ENCODE measurements at places on chromosomes 2 and 18. TPM values are rescaled to one million over a fixed set of nuclear protein-coding genes. Genes with fewer than 3 reads are reported as not detected.

DNA sequence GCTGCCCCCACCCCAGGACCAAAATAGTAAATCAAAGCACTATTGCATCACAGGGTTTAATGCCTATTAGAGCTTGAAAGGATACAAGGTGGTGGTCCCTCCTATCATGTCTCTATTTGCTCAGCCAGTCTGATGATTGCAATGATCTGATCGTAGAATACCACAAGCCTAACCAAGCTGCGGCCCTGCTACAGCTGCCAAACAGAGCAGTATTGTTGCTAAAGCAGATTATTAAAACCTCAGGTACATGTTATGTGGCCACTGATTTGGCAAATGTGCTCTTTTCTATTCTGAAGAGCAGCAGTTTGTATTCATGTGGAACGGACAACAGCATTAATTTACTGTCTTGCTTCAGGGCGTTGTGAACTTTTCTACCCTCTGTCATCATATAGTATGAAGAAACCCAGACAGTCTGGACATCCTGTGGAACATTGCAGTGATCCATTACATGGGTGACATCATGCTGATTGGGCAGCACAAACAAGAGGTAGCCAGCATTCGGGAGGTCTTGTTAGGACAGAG is 8.4 kb upstream of the VAPA start:
- no peak for DNase-seq

IL1RL2 gene
- total RNA-seq: 3.1 TPM

DNA sequence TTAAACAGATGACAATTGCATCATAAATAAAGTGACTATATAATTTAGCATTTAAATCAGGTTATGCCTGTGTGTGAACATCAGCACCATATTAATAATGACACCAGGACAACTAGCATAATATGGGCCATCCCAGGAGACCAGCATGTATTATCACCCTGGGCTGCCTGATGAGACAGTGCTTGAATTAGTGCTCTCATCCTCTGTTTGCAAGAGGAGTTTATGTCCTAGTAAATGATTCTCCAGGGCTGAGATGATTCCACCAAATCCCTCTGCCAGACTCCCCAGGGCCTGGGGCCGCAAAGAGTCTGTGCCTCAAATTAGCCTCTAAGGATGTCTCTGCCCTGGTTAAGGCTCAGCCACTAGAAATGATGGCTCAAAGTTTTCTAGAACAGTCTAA is 97.7 kb downstream of the SGPP2 start:
- no peak for DNase-seq

DNA sequence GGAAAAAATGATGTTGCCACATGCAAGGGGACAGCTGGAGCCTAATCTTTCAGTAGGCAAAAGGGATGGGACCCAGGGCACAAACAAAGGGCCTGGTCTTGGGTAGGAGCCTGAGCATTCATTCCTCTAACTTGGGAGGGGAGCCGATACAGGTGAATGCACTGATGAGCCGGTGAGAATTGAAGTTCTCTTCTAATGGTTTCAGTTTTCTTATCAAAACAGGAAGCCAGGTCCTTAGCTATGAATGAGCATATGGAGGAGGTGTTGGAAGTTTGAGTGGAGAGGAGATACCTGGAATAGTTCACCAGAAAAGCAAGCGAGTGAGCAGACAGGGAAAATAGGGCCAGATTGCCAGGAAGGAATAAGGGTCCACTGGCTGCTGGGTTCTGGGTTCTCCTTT is 10.1 kb downstream of the DPP4 start:
- no peak for DNase-seq

Data from fibroblast of lung (primary cell).